ENCODE measurements at places on chromosomes 12 and 14.

- no peak for DNase-seq
Observed at GRCh38 chr12:82954572-82954971, 267.9 kb downstream of the TMTC2 start.

DNA sequence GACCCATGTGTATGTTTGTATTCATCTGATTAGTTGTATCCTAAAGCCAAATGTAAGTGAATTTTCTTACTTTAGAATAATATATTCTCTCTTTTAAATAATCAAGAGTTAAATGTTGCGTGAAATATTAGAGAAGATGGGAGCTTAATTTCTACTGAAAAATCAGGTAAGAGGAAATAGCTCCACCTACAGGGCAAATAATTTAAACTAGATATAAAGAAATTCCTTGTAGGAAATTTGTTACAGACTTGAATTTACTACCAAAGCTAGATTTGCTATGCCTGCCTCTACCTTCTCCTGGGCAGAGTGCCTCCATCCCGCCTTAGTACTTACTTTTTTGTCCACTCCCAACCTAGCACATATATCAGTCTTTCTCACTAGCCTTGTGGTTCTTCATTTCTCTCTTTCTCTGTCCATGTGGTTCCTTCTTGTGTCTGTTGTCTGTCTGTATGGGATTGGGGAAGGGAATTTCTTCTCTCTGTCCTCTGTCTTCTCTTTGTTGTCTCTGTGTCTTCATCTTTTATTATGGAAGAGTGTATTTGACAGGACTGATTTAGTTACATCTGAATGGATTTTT lies 44.7 kb downstream of the PALS1 start:
- DNase-seq: peak; percentile 30

DNA sequence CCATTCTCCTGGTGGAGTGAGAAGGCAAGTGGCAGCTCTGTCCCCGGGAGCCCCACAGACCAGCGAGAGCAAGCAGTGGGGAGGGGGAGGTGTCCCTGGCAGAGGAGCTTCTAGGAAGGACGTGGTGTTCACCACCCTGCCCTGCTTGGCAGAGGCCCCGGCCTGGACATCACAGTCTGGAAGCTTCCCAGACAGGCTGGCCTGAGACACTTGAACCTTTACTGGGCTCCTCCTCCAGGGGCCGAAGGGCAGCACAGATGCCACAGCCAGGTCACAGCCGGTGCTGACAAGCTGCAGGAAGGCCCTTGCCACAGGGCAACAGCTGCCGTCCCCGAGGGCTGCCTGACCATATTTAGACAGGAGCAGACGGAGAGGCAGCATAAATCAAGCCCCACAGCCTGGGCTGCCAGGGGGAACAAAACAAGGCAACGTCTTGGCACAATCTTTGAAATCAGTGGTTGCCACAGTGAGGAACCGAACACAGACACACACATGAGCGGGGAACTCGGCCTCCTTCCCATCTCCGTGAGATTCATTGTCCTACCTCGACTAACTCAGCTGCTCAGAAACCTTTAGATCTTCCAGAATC lies 28.5 kb downstream of the PRIMA1 start:
- DNase-seq: no peak

- no peak for DNase-seq
Observed at GRCh38 chr12:75706786-75707605, 195.6 kb upstream of the KRR1 start.

DNA sequence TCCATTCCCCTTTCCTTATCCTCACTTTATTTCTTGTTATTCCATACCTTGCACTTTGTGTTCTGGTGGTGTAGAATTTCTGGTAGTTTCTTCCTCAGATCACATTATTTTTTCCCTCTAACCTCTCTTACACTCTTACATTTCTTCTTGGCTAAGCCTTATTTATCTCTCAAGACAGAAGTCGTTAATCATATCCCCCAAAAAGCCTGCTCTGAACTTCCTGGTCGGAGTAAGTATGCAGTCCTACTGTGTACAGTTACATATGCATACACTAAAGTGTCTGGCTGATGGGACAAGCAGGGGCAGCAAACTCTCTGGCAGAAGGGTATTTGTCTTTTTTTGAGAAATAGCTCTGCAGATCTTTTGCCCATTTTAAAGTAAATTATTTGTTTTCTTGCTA lies 33.1 kb upstream of the USP15 start:
- DNase-seq: no peak

DNA sequence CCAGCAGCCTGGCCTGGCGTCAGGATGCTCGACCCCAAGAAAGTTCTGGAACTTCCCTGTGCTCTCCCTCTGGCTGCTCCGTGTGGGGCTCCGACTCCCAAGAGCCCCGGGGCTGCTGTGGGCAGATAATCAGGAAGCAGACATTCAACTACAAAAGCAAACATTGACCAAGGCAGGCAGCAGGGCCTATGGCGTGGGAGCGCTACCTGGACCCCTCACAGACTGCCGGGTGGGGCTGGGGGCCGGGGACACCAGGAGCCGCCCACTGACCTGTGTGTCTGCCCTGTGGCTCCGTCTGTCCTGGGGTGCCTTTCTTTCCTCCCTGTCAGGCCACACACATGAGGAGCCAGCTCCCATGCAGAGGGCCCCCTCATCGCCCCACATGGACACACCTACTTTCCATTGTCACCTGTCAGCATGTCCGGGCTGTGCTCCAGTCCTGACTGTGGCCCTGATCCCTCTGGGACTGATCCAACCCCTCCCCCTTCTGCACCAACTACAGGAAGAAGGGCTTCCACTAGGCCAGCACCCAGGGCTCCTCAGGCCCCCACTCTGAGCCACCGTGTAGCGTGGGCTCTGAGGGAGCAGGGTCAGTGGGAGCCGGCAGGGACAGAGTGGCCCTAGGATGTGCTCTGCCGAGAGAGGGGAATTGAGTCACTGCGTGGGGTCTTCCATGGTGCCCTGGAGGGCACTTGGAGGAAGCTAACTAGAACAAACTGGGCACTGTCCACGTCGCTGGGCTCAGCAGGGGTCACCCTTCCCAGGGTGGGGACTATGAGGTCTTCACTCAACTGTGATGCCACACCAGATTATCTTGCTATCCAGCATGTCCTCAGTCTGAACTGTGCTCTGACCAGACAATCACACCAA lies 215.4 kb upstream of the C14orf180 start:
- DNase-seq: no peak

DNA sequence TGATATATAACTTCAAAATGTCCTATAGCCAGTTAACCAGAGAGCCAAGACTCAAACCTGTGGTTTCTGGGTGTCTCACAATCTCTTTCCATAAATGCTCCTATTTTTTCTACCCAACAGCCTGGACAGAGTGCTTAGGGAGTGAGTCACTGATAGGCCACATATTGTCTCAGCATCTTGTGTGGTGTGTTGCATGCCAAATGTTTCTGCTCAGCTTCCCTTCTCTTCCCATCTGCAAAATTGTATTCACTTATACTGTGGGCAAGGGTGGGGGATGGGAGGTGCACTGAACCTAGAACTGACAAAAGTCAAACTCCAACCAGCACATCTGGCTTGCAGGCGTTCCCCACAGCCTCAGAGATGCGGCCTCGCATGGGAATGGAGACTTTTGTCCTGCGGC lies 123.3 kb downstream of the KCNA5 start:
- DNase-seq: no peak

- DNase-seq: no peak
Observed at GRCh38 chr12:110245369-110245772, 35.7 kb upstream of the ATP2A2 start.

DNA sequence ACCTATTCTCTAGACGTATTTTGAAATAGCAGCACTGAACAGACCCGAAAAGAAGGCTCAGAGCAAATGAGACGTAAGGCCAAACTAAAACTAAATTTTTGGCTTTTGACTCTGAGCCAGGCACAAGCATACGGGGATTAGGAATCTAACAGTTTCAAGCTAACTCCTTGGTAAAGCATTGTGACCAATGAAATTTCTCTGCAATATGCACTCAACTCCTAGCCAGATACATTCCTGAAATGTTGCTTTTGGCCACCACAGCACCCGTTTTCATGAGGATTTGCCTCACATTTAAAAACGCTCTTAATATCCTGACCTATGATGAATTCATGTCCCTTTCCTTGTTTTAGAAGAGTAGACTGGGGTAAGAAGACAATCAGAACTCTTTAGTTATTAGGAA lies 53.1 kb upstream of the NPFF start:
- DNase-seq: no peak

GRCh38 chr14:49159081-49159480 lies 427.1 kb downstream of the RPS29 start:
- no peak for DNase-seq

DNA sequence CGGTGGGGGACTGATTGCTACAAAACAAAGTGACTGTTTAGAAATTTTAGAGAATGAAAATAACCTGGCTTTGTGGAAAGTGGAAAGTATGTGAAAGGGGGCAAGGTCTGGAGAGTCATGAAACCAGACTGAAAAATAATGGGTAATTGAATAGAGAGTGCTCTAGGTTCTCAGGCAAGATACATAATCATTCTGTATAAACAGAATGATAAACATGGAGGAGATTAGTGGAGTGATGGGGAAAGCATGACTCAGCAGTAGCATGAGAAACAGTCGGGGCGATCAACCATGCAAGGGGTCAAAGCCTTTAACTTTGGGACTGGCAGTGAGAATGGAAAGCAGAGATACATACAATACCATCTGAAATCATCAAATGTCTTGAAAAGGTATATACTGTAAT lies 332.5 kb downstream of the CCER1 start:
- no peak for DNase-seq

- DNase-seq: peak; percentile 30
Observed at GRCh38 chr12:95173392-95174251, 43.6 kb downstream of the FGD6 start.

DNA sequence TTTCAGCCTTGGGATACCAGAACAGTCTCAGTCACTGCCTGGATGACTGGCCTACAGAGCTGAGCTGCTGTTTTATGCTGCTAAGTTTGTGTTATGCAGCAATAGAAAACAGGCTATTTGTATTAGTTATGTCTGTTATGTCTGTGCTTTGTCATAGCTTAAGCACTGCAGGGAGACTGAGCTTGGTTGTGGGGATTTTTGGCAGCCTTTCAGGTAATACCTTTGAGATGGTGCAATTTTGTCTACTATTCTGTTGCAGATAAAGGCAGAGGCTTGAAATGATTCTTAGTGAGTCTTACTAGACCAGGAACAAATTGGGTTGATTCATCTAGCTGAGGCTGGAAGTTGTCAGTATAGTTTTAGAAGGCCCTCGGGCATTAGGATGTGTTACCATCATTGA lies 201.3 kb upstream of the RBM19 start:
- no peak for DNase-seq

DNA sequence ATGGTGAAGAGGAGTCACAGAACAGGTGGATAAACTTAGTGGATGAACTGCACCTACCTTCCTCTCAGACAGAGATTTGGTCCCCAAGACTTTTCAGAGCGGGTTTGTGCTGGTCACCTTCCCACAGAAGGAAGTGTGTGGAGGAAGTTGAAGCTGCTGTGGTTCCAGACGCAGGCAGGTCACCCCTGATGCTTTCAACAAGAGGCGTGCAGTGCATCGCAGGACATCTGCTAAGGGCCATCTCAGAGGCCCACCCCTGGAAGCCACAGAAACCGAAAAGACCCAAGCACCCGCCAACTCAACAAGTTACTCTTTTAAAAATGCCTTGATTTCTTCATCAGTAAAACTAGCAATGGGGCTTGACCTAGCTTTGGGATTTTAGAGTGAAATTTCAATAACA lies 1.0 kb upstream of the GPX2 start:
- peak; percentile 28 for DNase-seq

- no peak for DNase-seq
Observed at GRCh38 chr12:51086933-51087332, 3.5 kb upstream of the CSRNP2 start.

DNA sequence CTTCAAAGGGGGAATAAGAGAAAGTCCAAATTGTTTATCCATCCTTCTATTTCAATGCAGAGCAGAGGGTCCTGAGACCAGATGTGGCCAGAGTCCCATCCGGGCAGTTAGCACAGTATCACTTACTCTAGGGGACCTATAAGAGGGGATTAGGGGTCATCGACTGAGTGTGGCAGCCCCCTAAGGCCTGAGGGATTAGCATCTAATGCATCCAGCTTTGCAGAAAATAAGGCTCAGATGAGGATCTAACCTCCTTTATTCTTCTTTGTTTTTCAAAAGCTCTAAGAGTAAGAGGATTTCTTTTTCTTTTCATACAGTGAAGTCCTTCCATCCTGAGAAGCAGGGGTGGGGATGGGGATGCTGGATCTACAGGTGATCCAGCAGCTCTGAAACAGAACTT lies 43.5 kb downstream of the NEUROD4 start:
- no peak for DNase-seq

DNA sequence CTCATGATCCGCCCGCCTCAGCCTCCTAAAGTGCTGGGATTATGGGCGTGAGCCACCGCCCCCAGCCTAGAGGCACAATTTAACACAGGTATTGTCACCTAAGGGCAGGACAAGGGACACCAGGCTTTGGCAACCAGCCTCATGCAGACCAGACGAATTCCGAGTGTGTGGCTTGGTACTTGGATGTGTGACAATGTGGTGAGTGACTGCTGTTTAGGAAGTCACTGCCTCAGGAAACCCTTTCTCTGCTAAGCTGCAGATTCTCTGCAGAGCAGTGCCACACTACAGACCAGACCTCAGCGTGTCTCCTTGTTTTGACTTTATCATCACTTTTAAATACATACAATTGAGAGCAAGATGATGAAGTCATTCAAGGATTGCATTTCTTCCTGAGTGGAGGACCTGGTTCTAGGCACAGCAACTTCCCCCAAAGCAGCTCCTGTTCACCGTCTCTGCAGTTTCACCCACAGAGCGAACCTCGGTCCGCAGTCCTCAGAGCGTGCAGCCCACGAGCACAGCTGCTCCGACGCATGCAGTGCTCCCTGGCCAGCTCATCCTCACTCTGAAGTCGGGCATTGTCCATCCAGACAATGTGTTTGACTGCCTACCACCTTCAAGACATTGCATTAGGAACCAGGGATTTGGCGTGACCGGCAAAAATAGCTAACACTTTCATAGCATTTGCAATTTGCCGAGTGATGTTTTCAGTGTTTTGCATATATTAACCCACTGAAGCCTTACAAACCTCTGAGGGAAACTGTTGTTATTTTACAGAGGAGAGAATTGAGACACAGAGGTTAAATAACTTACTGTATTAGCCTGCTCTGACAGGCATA lies 235.2 kb downstream of the CHST11 start:
- no peak for DNase-seq

DNA sequence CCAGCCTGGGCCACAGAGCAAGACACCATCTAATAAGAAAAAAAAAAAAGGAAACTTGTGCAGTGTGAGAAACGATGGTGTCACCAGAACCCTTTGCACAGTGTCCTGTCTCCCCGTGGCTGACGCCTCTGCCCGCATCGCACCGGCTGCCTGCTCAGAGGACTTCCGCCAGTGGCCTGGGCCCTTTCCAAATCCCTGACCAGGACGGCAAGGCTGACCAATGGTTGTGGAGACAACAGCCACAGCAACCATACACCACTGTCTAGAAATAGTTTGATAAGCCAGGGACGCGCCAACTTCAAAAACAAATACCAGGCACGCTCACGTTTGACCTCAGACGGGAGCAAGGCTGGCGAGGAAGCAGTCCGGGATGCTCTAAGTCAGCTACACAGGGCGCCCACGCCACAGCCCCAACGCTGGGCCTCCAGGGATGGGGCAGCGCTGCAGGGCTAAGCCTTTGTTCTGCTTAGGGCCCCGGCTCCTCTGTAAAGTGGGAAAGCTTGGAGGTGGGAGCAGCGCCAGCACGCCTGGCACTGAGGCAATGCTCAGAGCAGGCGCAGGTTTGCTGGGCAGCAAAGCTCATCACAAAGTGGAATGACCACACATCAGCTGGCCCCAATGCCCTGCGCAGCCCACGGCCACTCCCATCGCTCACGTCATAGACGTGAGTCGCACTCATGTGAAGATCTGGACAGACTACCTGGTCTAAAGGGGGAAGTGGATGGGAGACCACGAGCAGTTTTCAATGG lies 12.5 kb downstream of the PGAM5 start:
- DNase-seq: no peak

GRCh38 chr14:76955575-76956315 lies 72.8 kb downstream of the IRF2BPL start:
- no peak for DNase-seq

Data from HT-29 (cell line).